Thoracic aorta (tissue), 2 donors: ENCODE measurements at places on chromosomes 3 and 15. TPM values are rescaled to one million over a fixed set of nuclear protein-coding genes. Genes with fewer than 3 reads are reported as not detected.

GRCh38 chr3:186185194-186185787 is 76.4 kb upstream of the ETV5 start:
- DNase-seq: no peak
- H3K27ac ChIP-seq: no peak overlapping the region
- H3K36me3 ChIP-seq: no peaks in the 10 kb centered on the region
- no peak overlapping the region for H3K4me3 ChIP-seq
- H3K4me1 ChIP-seq: no peaks in the 10 kb centered on the region
- no peaks in the 10 kb centered on the region for H3K27me3 ChIP-seq

DNA sequence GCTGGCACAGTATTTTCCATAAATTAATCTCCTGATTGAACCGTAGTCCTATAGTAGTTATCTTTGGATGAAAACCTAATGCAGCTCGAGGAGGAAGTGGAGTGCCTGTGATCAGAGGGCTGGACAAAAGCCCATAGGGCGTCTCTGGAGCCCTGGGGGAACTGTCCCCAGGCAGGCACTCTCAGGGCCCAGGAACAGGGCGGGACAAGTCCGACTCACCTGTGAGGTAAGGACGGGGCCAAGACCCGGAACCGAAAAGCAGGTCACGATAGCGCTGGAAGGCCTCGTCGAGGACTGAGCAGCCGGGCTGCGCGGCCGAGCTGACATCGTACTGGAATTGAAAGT is 341 bp downstream of the HEXA start:
- H3K4me3 ChIP-seq: peak overlapping the region; percentile 79
- peaks cover 17% of the 10 kb centered on the region for H3K4me1 ChIP-seq
- peak overlapping the region; percentile 87 for H3K27ac ChIP-seq
- no peak for DNase-seq

DNA sequence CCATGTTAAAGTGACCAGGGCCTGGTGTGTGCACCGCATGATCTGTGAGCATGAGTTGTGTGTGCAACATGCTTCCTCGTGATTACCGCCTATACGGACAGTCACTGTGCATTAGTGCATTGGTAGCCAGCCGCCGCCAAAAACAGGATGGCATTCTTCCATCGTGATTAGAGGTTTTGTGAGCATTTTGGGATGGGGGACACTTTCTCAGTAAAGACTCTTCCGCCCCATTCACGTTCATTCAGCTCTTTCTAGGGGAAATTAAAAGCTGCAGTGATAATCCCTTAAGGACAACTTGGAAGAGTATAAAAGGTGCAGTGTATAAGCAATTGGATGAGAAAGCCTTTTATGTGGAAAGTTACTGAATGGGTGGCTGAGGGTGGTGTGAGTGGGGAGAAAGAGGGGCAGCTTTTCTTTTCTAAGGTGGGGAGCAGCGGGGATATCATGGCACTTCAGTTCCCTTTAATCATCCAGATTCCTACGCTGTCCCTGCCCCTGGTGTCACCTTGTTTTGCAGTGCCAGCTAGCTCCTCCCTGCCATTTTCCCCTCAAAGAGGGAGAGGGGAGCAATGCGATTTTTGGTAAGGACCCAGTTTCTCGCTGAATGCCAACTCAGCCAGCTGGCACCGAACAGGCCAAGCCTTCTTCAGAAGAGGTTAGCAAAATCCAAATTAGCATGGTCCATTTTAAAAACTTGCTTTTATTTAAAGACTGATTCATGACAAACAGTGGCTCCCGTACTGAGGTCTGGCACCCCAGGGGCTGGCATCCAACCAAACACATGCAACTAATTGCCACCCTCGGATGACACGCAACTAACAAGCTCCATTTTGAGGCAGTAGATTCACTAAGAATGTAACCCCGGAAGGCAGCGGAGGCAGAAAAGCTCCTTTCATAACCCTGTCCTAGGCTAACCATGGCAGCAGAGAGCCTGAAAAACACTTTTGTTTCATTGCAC is 447.8 kb downstream of the FHIT start:
- H3K4me3 ChIP-seq: no peak overlapping the region
- no peak for DNase-seq
- H3K27ac ChIP-seq: no peak overlapping the region

DNA sequence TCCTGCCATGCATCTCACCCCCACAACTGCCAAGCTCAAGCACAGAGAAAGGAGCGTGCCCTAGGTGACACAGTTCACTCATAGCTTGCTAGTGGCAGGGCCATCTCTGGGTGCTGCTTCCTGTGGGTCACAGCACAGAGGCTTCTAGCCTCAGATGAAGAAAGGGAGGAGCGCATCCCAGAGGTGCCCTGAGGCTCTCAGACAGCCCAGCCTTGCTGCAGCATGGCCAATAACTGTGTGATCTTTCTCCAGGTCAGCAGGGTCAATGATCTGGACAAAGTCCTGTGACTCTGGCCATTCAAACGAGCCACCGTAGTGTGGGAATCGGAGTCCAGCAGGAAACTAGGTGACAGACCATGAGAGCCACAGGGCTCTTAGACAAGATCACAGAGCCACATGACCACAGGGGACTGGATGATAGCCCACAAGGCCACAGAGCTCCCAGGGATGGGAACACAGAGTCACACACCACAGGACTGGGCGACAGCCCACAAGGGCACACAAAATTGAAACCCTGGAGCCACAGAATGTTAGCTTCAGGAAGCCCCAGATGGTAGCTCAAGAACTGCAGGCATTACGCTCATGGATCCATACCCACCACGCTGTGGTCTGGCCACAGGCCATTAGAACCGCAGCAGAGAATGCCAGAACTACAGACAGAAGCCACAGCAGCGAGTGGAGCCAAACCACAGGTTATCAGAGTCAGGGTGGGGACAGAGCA is 25.9 kb upstream of the GRIP2 start:
- H3K27ac ChIP-seq: no peak overlapping the region
- H3K27me3 ChIP-seq: no peaks in the 10 kb centered on the region
- H3K4me1 ChIP-seq: no peaks in the 10 kb centered on the region
- no peaks in the 10 kb centered on the region for H3K36me3 ChIP-seq
- H3K4me3 ChIP-seq: no peak overlapping the region

- peak overlapping the region; percentile 26 for H3K27ac ChIP-seq
- DNase-seq: no peak
- no peaks in the 10 kb centered on the region for H3K4me1 ChIP-seq
- H3K4me3 ChIP-seq: no peak overlapping the region
- H3K36me3 ChIP-seq: peaks cover 48% of the 10 kb centered on the region
- no peaks in the 10 kb centered on the region for H3K27me3 ChIP-seq
These were observed 114.6 kb downstream of the LRIG1 start for GRCh38 chr3:66386011-66386924.

DNA sequence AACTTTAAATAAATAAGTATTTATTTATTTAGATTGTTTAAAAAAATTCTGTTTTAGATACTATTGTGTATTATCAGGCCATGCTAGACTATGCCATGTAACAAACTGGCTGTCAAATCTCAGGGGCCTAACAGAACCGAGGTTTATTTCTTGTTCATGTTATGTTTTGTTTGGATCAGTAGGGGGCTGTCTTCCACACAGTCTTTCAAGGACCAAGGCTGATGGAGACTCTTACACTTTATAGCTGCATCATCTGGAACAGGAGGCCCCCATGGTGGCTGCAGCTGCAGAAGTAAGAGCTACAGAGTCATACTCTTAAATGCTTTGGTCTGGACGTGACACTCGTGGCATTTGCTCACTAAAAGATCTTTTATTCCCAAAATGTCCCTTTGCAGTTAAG is 33.0 kb upstream of the ARL14 start:
- H3K4me3 ChIP-seq: no peak overlapping the region
- H3K36me3 ChIP-seq: no peaks in the 10 kb centered on the region
- no peak overlapping the region for H3K27ac ChIP-seq

- peak overlapping the region; percentile 87 for H3K27ac ChIP-seq
- H3K4me1 ChIP-seq: peaks cover 11% of the 10 kb centered on the region
- no peak for DNase-seq
- peak overlapping the region; percentile 96 for H3K4me3 ChIP-seq
These were observed 617 bp upstream of the HPS3 start for GRCh38 chr3:149128821-149129220.

- peaks cover 36% of the 10 kb centered on the region for H3K4me1 ChIP-seq
- no peak overlapping the region for H3K27ac ChIP-seq
- no peak overlapping the region for H3K4me3 ChIP-seq
- no peak for DNase-seq
- H3K27me3 ChIP-seq: no peaks in the 10 kb centered on the region
These were observed 198.6 kb upstream of the NR2E3 start for GRCh38 chr15:71611553-71612396.

DNA sequence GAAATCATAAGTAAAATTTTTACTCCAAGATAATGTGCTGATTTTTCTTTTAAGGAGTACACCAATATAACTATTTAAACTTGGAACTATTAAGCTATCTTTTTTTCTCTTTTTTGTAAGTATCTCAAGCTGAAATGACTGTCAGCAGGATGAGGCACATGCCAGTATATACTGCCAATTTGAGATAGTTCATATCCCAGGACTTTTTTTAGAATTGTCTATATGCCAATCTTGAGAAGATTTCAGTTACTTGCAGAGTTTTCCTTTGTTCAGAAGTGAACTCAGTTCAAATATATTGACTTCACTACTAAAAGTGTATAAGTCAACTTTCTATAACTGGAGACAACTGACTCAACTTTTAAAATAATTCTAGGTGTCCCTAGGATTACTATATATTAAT is 181.7 kb upstream of the ZNF717 start:
- H3K4me3 ChIP-seq: no peak overlapping the region
- no peak for DNase-seq
- H3K36me3 ChIP-seq: no peaks in the 10 kb centered on the region
- no peaks in the 10 kb centered on the region for H3K4me1 ChIP-seq

DNA sequence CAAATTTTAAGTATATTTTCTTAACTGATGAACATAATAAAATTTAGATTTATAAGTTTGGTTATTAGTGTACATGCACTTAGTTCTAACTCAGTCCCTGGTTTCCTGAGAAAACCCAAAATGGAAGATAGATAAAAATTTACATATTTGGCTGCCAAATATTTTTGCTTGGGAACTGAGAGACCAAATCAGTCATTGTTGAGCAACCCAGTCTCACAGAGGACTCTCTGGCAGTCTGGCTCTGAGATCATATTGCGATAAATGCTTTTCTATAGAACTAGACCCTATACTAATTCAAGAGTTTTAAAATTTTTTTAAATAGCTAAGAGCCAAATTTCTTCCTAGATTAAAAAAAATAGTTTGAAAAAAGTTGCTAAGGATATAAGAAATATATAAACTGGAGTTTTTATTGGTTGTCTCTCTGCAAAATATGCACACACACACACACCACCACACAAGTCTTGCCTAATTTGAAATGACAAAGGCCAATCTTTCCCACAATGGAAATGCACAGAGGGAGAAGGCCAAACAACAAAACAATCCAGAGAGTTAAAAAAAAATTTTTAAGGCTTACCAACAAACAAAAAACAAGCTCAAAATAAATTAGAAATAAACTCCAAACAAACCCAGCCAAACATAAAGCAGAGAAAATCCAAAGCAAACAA is 259.5 kb downstream of the MECOM start:
- H3K27ac ChIP-seq: peak overlapping the region; percentile 51
- DNase-seq: no peak
- no peaks in the 10 kb centered on the region for H3K27me3 ChIP-seq
- no peaks in the 10 kb centered on the region for H3K36me3 ChIP-seq
- peaks cover 66% of the 10 kb centered on the region for H3K4me1 ChIP-seq

The NANOGP8 gene
- not detected for total RNA-seq

The BOC gene
- total RNA-seq: 23.4 TPM

The CCR8 gene
- total RNA-seq: not detected
